ENCODE measurements at places on chromosomes 7 and 10.

- no peak for DNase-seq
These were observed 1172.9 kb upstream of the AUTS2 start for GRCh38 chr7:68425377-68425776.

- DNase-seq: no peak
These were observed 153.7 kb upstream of the AGK start for GRCh38 chr7:141397236-141398163.

- no peak for DNase-seq
These were observed 23.4 kb upstream of the MGAM2 start for GRCh38 chr7:142088022-142088714.

- DNase-seq: no peak
These were observed 142.0 kb downstream of the SRPK2 start for GRCh38 chr7:105246679-105247078.

DNA sequence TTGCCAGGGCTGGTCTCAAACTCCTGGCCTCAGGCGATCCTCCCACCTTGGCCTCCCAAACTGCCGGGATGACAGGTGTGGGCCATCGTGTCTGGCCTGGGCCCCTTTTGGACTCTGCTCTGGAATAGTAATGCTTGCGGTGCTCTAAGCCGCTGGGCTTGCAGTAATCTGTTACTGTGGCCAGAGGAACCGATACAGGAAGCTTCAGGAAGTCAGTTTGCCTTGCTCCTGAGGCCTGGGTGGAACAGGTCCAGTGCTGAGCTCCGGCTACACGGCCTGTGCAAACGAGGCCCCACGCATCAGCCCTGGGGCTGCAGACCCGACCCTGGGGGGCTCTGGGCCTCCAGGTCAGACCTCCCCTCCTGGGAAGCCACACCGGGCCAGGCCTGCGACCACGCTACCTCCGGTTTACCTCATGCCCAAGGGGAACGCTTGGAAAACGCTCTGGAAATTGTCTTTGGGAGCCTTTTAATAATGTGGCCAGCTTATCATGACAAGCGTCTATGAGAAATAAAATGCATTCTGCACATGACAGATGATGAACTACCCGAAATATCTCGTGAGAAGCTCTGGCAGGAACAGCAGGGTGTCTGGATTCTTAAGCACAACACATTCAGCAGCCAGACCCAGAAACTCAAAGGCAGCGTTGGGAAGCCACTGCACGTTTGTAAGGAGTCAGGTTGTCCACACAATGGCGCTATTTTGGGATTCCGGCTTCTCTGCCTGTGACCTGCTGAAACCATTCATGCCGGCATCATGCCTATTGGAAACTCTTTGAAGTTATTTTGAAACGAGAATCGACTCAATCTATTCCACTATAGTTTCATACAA is 10.1 kb upstream of the ADAP1 start:
- peak; percentile 67 for DNase-seq

DNA sequence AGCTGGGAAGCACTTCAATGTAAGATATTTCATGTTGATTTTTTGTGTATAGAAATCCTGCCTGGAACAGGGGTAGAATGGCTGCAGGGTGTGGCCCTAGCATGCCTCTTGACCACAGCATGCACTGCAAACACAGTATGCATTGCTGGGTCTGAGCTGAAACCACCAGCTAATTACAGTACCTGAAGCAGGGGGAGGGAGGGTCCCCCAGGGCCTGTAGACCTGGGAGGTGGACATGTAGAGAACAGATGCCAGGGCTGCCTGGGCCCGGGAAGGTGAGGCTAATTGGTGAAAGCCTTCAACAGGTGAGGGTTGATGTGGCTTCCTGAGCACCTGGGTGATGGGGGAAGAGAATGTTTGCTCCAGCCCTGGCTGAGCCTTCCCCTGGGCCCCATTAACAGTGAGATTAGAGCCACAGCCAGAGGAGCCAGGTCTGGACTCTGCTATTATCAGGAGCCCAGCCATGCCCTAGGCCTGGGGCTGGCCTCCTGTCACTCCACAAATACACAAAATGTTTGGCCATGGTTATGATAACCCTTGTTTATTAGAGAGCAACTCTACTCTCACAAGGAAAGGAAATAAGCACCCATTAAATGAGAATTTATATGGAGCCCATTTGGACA is 83.3 kb downstream of the PLXNA4 start:
- no peak for DNase-seq

DNA sequence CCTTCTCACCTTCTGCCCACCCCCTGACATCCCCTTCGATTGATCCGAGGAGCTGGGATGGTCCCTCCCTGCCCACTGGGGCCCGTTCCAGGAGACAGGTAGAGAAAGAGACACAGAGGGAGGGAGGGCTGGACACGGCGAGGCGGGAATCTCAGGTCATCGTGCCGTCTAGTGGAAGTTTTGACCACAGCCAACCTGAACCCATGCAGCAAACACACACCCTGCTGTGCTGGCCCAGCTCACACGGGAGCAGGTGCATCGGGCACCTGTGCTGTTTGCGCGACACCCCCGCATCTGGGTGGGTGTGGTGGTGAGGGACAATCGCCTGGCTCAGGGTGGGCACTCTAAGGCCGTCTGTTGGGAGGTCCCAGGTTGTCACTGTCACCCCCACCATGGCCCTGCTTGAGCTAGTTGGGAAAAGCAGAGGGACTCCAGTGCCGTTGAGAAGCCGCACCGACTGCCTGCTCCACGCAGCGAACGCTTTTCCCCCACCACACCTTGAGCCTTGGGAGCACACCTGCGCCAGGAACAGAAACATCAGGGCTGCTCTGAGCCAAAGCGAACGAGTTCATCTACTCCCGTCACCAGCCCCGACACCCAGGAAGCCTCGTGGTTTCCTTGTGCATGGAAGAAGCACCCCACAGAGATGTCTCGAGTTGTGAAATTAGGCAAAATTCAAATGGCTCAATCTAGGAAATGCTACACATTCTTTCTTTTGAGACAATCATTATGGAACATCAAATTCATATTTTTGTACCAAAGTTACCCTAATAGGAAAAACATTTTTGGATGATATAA is 285.8 kb downstream of the DNAJB6 start:
- DNase-seq: peak; percentile 28

- DNase-seq: no peak
These were observed 78.3 kb downstream of the ST8SIA6 start for GRCh38 chr10:17375936-17376584.

DNA sequence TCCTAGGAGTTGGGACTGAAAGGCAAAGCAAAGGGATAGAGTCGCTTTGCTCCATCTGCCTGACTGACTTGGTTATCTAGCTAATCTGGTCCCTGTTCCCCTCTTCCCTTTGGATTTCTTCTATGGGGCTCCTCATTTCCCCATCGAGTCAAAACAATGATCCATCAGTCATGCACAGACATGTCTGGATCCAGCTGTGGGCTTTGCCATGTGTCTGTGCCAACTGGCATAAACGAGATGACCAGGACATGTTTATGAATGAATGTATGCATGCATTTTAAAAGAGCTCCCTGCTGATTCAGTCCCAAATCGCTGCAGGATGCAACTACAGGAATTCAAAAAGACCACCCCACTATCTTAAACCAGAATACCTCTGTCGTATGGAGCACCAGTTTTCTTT is 122.0 kb downstream of the ARL4A start:
- no peak for DNase-seq

DNA sequence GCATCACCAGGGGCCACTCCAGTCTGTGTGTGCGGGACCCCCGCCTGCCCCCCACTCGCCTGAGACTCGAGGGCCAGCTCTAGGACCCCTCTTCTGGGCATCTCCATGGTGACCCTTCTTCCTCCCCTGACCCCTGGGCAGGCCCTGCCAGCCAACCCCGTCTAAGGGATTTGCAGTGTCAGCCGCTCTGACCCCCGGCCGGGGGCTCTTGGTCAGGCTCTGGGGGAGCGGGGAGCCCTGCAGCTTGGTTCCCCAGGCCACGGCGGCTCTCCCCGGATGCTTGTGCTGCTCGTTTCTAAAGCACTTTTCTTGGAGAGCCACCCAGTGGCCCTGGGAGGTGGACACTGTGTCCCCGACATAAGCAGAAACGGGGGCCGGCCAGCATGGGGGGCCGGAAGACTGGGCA is 5.3 kb downstream of the TTYH3 start:
- DNase-seq: peak; percentile 30

- DNase-seq: no peak
These were observed 113.5 kb downstream of the MBL2 start for GRCh38 chr10:52659085-52659484.

DNA sequence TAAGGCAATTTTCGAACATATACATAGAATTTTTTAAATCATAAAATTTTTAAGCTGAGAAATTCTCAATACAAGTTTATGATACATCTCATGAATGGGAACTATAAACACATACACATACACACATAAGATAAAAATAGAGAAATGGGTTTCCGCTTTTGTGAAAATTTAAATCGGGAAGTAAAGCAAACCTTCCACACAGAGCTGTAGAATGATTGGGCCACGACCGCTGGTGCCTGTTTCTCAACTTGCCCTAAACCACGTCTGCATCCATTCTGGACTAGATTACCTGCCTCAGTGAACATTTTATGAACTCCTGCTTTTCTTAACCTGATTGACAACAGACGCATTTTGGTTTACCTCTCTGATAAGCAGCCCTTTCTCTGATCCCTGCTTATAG is 264.4 kb downstream of the SKAP2 start:
- DNase-seq: no peak

- peak; percentile 32 for DNase-seq
These were observed 19.0 kb upstream of the RET start for GRCh38 chr10:43057831-43058340.

DNA sequence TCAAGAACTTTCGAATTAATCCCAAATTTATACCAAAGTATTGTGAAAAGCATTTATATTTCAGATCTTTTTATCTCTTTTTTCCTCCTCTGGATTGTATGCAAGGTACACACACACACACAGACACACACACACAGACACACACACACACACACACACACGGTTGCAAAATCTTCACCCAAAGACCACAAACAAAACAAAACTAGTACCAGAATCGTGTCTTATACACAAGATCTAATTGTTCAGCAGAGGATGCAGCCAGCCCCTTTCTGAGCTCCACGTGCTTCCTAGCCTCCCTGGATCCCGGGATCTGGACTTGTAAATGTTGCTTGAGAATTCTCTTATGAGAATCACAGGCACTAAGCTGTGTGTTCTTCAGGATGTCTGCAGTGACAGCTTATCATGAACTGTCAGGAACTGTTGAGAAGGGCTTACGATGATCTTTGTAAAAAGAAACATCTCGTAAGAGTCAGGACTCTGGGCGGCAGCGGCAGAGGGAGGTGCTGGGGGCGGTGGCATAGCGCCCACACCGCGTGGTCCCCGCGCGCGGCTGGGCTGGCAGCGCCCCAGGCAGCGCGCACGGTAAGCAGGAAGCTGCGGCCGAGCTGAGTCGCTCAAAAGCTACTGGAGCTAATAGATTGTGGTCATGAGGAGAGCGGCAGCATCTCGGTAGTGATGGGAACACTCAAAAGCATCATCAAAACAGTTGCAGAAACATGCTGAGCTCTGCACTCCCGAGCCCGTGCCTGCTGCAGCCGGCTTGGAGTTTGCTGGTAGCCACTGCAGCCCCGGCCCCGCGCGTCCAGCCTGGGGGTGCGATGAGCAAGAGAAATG is 277.6 kb downstream of the GATA3 start:
- peak; percentile 66 for DNase-seq
